ENCODE measurements at places on chromosomes 2 and 18. TPM values are rescaled to one million over a fixed set of nuclear protein-coding genes. Genes with fewer than 3 reads are reported as not detected.

DNA sequence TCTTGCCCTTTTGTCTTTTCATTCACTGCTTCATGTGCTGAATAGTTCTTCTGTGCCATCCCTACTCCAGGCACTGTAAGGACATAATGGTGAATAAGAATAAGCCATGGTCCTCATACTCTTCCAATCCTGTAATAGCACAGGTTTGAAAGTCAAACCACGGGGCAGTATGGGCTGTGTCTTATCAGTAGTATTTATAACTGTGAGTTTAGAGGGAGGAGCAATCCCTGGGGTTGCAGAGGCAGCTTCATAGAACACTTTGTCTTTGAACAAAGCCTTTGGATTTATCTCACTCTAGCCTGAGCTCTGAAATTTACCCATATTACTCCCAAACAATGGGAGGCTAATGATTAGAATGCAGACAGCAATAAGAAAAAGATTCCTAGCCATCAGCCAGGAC is 30.2 kb upstream of the ALK start:
- no peak overlapping the region for H3K4me3 ChIP-seq
- no peaks in the 10 kb centered on the region for H3K36me3 ChIP-seq
- H3K4me1 ChIP-seq: no peaks in the 10 kb centered on the region
- H3K27ac ChIP-seq: no peak overlapping the region
- no peak for DNase-seq

The ACKR3 gene
- total RNA-seq: 21.2 TPM

The KIF5C gene
- total RNA-seq: 2.6 TPM

The NR4A2 gene
- 0.76 TPM for total RNA-seq

Measured in gastrocnemius medialis (tissue), 4 donors.